ENCODE measurements at places on chromosomes 16 and 17. TPM values are rescaled to one million over a fixed set of nuclear protein-coding genes. Genes with fewer than 3 reads are reported as not detected.

CD300H gene
- not detected for total RNA-seq

DLG4 gene
- 3.6 TPM for total RNA-seq

HSD17B2 gene
- 1.8 TPM for total RNA-seq

SLC16A6 gene
- 20.9 TPM for total RNA-seq

SDR42E2 gene
- total RNA-seq, result not detected

FZD2 gene
- total RNA-seq, result 1.5 TPM

IRX5 gene
- total RNA-seq, result 11.9 TPM

PTX4 gene
- not detected for total RNA-seq

TMC7 gene
- 0.15 TPM for total RNA-seq

RASD1 gene
- 6.4 TPM for total RNA-seq

WNK4 gene
- 0.64 TPM for total RNA-seq

DNA sequence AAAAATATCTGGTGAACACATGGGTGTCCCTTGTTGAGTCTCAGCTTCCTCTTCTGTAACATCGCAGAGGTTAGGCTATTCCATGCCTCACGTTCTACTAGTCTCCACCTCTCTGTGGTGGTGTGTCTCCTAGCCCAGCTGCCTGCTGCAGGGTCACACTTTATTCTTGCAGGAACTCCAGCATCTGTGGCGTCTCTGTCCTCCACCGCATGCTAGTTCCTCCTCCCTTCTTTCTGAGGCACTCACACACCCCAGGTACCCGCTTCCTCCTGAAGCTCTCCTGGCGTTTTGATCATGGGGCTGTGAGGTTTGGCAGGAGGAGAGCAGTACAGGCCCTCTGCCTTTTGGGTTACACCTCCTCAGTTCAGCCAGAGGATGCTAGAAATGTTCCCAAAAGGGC lies 9.9 kb upstream of the TEX2 start:
- DNase-seq, result no peak

DNA sequence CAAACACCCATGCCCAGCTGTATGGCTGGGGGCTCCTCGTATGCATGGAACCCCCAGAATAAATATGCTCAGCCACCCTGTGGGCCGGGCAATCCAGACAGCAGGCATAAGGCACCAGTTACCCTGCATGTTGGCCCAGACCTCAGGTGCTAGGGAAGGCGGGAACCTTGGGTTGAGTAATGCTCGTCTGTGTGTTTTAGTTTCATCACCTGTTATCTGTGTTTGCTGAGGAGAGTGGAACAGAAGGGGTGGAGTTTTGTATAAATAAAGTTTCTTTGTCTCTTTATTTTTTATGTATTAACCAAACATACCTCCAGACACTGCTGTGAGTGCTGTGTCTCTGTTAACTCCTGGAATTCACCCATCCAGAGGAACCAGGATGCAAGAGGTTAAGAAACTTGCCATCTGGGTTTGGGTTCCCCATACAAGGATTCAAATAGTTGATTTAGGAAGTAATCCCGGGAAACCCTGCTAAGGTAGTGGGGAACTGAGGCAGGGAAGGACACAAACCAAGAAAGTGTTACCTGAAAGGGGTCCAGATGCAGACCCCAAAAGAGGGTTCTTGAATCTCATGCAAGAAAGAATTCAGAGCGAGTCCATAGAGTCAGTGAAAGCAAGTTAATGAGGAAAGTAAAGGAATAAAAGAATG lies 37.4 kb upstream of the IL21R start:
- DNase-seq, result no peak

- DNase-seq, result no peak
These were observed 6.5 kb upstream of the PRR29 start for GRCh38 chr17:63991611-63992010.

DNA sequence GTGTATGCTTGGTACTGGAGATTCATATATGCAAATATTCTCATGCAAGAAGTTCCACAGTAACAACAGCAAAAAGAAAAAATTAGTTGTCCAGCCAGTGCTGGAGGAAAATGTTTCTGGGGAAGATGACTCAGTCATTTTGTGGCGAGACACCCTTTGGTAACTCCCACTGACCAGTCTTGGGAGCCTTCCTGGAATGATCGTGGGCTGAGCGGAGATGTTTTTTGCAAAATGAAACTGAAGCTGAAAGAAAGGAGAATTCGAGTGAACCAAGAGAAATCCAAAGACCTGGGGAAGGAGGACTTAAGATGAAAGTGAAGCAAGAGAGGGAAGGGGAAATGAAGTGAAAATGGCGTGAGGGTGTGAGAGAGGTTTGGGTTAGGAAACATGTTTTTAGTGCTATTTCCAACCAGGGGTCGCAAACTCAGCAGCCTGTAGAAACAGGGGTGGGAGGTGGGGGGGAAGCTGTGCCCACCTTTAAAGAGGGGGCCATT lies 5.2 kb downstream of the ITPRIPL2 start:
- DNase-seq, result no peak

DNA sequence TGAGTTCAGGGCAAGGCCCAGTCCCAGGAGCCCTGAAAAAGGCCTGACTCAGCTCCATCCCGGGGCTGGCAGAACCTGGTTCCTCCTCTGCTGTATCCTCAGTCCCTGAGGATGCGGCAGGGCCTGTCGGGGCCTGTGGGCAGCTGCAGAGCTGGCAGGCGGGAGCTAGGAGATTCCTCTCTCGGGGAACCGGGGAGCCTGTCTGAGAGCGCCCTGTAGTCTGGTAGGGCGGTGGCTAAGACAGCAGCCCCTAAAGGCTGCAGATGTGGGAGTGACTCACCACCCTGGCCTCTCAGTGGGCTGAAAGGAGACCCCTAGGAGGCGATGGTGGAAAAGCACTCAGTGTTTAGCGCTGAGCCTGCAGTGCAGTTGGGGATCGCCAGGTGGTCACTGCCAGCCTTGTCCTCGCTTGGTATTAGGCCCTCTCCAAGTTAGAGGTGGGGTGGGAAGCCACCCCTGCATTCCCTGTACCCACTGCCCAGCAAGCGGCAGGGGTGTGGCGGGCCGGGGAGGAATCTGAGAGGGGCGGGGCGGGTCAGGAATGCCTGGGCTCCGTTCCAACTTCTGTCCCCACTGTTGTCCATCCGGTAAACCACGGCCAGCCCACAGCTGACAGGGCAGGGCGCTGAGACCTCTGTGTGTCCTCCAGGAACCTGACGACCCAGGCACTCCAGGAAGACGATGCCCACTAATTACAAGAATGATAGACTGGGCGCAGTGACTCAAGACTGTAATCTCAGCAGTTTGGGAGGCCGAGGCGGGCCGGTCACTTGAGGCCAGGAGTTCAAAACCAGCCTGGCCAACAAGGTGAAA lies 29.5 kb upstream of the CDH1 start:
- DNase-seq, result no peak

GRCh38 chr17:4739122-4740024 lies at the start of the genes CXCL16 and ZMYND15:
CXCL16 (minus strand) TSS chr17:4739928; CDS start chr17:4739339, 589 bp downstream.
ZMYND15 (plus strand) TSS chr17:4739833; CDS start chr17:4740549, 716 bp downstream.
- no peak for DNase-seq

- DNase-seq, result no peak
These were observed 70.9 kb upstream of the KIFC3 start for GRCh38 chr16:57873218-57873617.

GRCh38 chr17:66200685-66201092 lies 8.8 kb upstream of the CEP112 start:
- DNase-seq, result no peak

GRCh38 chr17:17416007-17416399 lies 60.8 kb upstream of the MED9 start:
- no peak for DNase-seq

- no peak for DNase-seq
These were observed 28.6 kb downstream of the ANKRD40 start for GRCh38 chr17:50679008-50679544.

All from esophagus squamous epithelium (tissue), 5 donors.